ENCODE measurements at places on chromosomes 5 and 9.

- no peak for DNase-seq
These were observed 25.0 kb downstream of the SH3PXD2B start for GRCh38 chr5:172429201-172429940.

DNA sequence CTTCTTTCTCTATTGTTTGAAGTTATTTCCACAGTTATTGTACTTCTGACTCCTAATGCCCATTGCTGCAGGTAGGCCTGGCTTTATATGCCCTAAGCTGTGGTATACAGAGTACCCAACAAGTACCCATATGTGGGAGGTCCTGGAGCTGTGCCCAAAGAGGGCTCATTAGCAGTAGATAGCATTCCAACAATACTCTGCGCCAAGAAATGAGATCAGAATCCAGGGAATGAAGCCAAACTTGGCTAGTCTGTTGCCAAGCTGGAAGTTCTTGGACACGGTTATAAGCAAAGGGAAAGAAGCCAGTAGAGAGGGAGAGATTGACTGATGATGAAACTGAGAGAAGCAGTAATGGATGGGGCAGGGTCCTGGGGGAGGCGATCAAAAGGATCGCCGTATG, 29.7 kb upstream of the FAM169A start:
- no peak for DNase-seq

DNA sequence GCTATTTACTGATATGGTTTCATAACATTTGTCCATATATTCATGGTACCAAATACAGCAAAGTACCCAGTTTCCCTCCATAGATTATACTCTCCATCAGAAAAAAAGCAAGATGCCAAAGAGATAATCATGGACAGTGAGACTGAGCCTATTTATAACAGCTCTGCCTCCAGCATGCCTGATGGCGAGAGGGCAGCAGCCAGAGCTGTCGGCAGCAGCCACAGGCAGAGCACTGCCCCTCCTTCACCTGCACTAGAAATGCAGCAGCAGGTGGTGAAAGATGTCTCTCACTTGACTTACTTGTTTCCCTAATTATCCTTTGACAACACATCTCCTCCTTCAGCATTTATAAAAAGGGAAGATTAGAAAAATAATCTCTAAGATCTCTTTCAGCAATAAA, 32.4 kb downstream of the CTNNAL1 start:
- no peak for DNase-seq

DNA sequence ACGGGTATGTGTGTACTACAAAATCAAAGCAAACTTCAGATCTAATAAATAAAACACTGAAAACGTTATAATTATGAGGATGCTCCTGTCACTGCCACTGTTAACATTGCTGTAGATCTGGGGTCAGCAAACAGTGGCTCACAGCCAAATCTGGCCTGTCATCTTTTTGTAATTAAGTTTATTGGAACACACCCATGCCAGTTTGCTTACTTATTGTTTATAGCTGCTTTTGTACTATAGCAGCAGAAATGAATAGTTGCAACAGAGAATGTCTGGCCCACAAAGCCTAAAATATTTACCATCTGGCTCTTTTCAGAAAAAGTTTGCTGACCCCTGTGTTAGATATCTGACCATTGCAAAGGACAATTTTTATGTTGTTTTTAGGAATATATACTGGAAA, 32.1 kb downstream of the PRRC1 start:
- no peak for DNase-seq

DNA sequence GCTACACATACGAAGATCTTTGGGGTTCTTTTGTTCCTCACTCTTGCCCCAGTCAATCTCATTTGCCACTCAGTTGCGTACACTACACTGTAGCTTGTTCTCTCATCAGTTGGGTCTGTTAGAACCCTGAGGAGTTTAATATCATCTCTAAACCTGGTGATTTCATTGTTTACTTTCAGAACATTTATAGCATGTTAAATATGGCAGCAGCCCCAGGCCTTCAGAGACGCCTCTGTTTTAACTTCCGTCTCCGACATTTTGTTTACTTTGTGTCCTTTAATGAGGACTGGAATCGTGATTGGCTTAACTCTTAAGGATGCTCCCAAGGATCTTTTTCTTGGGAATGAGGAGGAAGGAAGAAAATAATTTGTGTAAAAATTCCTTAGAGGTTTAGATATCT, 510.1 kb downstream of the NR2F1-AS1 start:
- DNase-seq = no peak

GRCh38 chr5:9820691-9821449, 190.7 kb upstream of the TAS2R1 start:
- no peak for DNase-seq

DNA sequence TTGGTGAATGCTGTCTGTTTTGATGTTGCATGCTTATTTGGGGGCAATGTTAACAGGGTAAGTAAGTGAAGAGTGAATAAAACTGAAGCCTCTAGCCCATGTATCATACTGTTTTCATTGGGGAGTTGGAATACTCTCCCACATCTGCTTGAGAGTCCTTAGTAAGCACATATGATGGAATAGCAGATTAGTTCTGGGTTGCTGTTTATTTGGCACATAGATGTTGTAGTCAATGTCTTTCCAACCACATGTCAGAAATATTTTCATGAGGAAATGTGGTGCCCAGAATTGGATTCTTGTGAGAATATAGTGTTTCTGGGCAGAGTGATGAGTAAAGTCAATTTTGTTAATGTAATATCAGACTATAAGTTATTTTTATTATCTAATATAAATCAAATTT, 611.7 kb upstream of the FTMT start:
- no peak for DNase-seq

All from right renal pelvis (tissue), 4 donors.